ENCODE measurements at places on chromosomes 16 and 17.

DNA sequence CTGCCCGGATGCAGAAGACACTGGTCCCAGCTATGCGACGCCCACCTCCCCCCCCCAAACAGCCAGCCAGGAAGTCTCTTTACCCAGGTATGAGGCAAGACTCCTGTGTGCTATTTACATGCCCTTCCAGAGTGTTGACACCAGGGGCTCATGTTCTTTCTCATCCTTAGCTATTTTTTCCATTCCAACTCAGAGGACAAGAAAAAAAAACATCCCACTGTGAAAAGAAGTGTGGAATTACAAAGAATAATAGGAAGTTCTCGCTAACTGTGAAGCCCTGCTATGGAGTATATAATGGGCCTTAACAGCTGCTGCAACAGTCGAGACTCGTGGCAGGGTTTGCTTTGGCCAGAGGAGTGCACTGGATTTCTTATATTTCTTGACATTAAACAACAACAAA lies 584.9 kb downstream of the CDH13 start:
- no peak for DNase-seq

DNA sequence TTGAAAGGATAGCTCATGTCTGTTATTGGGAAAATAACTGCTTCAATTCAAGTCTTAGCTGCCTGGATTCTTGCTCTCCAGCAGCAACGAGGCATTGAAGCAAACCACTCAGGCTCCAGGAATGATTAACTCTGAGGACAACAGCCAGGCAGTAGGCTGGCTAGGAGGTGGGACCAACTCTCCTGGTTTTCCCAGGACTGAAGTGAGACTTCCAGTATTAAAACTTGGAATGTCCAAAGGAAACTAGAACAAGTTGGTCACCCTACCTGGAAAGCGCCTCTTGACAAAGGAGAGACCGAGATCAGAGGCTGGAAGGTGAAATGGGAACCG lies 100.7 kb downstream of the SALL1 start:
- no peak for DNase-seq

- DNase-seq, result no peak
Observed at GRCh38 chr17:59219370-59219769, 941 bp upstream of the GDPD1 start.

- DNase-seq, result no peak
Observed at GRCh38 chr17:50931144-50931908, 65.2 kb upstream of the TOB1 start.

GRCh38 chr17:58575511-58575910 lies 61.1 kb upstream of the MTMR4 start:
- peak; percentile 84 for DNase-seq

DNA sequence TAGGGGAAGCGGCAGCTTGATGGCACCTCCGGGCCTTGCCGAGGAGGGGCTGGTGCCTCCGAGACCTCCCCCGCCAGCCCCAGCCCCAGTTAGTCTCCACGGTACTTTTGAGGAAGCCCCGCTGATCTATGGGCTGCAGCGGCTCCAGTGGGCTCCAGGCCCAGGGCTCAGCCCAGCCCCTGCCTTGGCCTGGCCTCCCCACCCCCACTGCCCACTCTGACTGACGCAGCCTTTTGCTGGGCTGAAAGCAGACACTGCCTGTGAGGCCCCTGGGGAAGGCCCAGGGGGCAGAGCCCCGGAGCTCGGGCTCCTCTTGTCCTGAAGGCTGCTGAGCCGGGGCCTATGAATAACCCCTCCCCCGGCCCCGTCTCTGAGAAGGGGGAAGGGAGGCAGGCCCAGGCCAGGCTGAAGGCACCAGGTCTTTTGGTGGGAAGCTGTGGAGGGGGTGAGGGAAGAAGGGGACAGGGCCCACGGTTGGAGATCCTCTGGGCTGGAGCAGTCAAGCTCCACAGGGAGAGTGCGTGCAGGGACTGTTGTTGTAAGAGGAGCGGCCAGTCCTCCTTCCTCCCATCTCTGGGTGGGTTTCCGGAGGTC lies 7.5 kb upstream of the SMTNL2 start:
- DNase-seq, result no peak

DNA sequence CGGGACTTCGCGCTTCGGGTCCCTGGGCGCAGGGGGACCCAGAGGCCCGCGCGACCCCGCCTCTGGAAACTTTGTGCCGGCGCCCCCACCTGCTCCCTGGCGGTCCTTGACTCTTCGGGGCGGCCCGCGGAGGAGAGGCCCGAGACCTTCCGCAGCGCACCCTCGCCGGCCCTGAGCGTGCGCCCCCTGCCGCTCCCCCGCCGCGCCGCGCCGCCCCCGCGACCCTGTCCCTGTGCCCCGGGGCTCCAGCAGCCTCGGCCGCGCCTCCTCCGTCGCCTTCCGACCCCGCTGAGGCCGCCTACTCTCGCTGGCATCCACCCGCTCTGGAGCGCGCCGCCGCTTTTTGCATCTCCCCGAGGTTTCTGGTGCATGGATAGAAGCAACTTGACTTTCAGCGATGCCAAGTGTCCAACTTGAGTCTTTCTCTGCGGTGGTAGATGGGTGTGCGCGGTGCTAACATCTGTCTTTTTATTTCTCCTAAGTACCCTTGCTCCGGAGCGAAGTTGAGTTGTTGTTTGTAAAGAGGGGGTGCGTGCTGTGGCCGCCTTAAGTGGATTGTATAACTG lies 414 bp downstream of the DUSP14 start:
- no peak for DNase-seq

DNA sequence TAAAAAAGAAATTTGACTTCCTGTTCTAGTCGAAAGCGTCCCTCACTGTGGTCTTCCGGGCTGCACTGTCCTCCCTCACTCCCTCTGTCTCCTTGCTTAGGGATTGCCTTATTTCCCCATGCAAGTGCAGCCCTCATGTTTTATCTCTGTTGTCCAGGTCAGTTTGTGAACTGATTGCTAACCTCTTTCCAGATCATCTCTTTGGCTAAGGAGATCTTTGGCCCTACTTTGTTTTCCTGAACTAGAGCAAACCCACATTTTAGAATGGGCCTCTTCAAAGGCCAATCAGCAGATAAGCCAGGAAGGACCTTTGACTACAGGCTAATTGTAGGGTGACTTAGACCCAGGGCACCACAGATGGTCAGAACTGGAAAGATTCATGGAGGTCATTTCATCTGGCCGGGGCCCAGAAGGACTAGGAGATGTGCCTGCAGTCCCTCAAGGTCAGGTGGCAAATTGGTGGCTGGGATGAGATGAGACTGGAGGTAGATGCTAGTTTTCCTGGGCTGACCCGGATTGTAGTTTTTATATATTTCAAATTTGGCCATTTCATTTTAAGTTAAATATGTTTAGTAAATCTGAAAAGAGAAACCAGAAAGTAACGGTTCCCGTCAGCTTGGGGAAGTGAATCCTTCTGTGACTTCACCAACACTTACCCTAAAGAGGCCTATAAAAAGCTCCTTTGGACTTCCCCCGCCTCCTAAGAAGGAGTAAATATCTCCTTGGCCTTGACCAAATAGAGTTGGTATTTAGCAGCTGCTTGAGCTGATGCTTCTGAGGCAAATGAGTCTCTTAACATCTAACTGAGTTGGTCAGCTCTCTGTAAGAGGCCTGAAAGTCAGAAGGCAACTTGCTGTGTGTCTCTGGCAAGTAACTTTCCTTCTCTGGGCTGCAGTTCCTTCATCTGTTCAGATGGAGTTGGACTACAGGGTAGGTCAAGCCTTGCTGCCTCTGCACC lies 6.2 kb upstream of the SLC25A19 start:
- DNase-seq, result no peak

- DNase-seq, result no peak
Observed at GRCh38 chr16:5215901-5216300, 118.3 kb upstream of the EEF2KMT start.

GRCh38 chr16:52976539-52977167 lies 76.0 kb downstream of the CHD9NB start:
- DNase-seq, result peak; percentile 2

DNA sequence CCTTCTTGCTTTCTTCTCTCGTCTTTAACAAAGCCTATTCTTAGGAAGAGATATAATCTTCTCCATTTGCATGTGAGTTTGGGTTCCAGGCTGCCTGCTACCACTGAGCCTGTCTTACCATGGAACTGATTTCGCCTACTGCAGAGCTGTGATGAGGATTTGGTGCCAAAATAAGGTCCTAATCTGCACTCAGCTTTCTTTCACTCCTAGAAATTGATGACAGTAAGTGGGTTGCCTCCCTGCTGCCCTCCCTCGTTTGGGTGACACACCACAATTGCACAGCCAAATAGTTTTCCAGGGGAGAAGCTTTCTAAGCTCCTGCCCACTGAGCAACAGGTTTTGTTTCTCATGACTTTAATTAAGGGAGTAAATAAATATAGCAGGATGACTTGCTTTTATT lies 25.1 kb upstream of the ASIC2 start:
- DNase-seq, result no peak

GRCh38 chr17:58249270-58250133 lies 11.1 kb downstream of the LPO start:
- DNase-seq, result no peak

DNA sequence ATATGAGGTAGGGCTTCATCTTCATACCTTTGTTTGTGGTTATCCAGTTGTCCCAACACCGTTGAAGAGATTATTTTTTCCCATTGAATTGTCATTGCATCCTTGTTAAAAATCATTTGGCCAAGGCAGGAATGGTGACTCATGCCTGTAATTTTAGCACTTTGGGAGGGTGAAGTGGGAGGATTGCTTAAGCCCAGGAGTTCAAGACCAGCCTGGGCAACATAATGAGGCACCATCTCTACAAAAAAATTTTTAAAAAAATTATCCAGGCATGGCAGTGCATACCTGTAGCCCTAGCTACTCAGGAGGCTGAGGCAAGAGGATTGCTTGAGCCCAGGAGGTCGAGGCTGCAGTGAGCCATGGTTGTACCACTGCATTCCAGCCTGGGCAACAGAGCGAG lies 223.9 kb downstream of the TANC2 start:
- DNase-seq, result no peak

GRCh38 chr16:18068477-18068876 lies 268.1 kb downstream of the NPIPA8 start:
- no peak for DNase-seq

DNA sequence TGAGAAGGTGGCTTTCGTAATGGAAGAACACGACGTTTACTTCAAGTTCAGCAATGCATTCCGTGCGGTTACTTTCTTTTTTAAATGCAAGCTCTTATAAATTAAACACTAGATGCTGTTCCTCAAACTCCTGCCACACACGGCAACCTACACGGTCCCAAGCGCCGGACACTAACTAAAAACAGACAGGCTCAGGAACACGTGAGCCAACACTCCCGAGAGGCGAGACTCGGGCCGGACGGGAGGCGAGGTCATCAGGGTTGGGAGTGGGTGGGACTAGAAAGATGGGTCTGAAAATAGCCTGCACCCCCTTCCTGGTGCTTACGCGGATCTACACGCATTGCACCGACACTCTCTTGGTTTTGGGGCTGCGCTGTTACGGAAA lies 6.4 kb downstream of the CLCN7 start:
- no peak for DNase-seq

- DNase-seq, result no peak
Observed at GRCh38 chr17:7497228-7497627, 13.1 kb downstream of the POLR2A start.

- DNase-seq, result no peak
Observed at GRCh38 chr16:3519581-3519980, 18.8 kb downstream of the CLUAP1 start.

- no peak for DNase-seq
Observed at GRCh38 chr17:75845933-75846691, 1.9 kb upstream of the UNC13D start.

DNA sequence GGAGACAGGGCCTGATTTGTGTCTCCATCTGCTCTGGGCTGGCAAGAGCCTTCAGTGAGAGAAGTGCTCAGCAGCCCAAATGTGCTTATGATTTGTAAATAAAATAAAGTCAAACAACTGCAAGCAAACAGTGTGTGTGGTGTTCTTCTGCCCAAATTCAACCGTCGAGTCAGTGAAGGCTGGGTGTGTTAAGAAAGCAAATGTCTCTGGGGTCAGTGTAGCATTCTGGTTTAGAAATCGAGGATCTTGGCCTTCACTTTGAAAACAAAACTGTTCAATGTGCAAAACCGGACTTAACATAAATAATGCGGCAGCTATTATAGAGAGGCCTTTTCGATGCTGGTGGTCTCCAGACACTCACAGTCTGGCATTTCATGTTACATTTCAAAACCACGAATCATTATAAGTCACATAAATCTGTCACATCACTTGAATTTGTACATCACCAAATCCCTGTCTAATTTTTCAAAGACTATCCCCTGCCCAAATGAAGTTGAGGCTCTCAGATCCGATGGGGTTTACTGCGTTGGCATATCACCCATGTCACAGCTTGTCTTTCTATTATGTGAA lies 158.6 kb upstream of the MYOCD start:
- DNase-seq, result no peak

GRCh38 chr17:16036261-16036660 lies 36.6 kb downstream of the TTC19 start:
- no peak for DNase-seq

- DNase-seq, result no peak
Observed at GRCh38 chr17:34542700-34543336, 36.6 kb upstream of the TMEM132E start.

DNA sequence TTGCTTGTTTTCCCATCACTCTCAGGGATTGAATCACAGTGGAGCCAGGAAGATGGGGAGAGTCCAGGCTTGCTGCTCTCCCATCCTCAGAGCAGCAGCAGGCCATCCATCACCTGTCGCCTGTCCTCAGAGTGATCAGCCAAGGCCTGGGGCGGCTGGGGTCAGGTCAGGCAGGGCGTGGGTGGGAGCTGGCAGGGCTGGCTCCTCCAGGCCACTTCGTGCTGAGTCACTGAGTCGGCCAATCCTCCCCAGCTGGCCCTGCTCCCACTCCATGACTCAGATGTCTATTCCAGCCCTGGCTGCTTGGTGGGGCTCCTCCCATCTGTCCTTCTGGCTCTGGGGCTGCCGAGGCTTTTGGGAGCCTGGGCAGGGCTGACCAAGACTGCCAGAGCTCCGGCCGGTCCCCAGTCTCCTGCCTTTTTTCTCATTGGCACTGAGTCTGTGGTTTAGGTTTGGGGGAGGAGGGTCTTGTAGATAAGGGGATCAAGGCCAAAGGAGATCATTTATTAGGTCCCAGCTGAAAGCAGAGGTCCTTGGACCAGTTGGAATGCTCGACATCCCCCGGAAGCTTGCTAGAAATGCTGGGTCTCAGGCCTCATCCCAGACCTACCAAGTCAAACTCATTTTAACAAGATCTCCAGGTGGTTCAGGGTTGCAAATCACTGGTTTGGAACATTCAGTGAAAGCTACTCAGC lies 72.7 kb downstream of the ABCC1 start:
- peak; percentile 53 for DNase-seq

- no peak for DNase-seq
Observed at GRCh38 chr17:59152925-59153324, 2.1 kb downstream of the SKA2 start.

GRCh38 chr17:39972271-39972670 lies 8.3 kb upstream of the PSMD3 start:
- DNase-seq, result no peak

Measured in epithelial cell of prostate (primary cell).